T-helper 2 cell treated with Interferon-gamma antibody and Interleukin-4, amounts not matched to agents 5 μg/mL and 100 μg/mL, for 36 hours (primary cell): ENCODE measurements at places on chromosomes 2 and 18.

- no peak for DNase-seq
Observed at GRCh38 chr2:209472871-209473270, 49.0 kb downstream of the MAP2 start.

- DNase-seq: no peak
Observed at GRCh38 chr2:131557558-131558321, 30.1 kb downstream of the CCDC74A start.

- no peak for DNase-seq
Observed at GRCh38 chr2:40955635-40956034, 503.7 kb upstream of the SLC8A1 start.

DNA sequence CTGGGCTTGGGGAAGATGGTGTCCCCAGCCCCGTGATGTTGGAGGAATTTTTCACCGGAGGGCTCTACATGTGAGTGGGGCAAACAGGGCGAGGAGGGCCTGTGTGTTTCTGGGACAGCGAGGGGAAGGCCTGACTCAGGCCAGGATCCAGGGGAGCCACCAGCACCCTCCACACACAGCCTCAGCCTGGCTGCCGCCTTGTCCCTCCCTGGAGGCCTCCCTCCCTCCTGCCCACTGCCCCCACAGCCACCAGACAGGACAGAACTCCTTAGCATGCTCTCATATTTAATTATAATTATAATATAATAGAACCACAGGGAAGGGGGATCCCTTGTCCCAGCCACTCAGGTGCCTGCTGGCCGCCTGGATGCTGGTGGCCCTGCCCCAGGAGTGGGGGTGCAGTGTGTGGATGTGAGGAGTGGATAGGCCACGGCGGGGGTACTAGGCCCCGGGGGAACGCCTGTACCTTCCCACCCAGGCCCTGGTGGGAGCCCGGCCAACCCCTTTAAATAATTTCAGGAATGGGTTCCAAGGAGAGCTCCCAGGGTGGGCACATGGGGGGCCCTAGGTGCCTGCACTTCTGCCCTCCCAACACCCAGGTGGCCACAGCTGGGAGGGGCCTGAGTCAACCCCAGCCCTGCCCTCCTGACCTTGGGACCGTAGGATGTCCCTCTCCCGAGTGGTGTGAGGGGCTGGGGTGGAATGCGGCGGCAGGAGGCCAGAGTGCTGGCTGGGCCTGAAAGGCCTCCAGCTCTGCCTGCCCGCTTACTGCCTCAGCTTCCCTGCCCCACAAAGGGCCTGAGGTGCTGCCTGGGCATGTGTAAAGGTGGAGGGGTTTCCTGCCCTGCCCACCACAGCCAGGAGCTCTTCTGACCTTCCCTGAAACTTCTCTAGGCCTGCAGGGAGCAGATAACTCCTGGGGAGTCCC lies 8.8 kb downstream of the PDCD1 start:
- DNase-seq: no peak

DNA sequence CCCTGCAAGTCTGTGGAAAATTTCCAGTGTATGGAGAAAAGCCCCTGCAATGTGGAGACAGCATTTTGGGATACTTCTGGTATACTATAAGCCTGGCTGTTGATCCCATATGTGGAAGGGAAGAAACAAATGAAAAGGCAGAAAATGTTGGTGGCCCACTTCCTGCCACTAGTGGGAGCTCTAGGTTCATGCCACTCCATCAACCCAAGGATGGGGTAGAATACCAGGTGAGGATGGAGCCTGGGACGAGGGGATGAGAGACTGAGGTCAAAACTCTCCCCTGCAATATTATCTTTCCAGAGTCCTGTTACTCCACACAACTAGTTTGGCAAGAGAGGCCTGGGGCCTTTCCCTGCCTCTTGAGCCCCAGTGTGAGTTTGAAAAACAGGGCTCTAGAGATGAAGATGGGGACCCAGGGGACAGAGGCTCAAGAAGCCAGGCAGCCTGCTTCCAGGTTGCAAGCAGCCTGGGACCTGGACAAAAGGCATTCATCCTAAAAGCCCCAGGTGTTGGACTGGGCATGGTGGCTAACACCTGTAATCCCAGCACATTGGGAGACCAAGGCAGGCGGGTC lies 31.9 kb downstream of the BMP10 start:
- no peak for DNase-seq

- DNase-seq: no peak
Observed at GRCh38 chr2:207471261-207471660, 58.5 kb upstream of the CREB1 start.

DNA sequence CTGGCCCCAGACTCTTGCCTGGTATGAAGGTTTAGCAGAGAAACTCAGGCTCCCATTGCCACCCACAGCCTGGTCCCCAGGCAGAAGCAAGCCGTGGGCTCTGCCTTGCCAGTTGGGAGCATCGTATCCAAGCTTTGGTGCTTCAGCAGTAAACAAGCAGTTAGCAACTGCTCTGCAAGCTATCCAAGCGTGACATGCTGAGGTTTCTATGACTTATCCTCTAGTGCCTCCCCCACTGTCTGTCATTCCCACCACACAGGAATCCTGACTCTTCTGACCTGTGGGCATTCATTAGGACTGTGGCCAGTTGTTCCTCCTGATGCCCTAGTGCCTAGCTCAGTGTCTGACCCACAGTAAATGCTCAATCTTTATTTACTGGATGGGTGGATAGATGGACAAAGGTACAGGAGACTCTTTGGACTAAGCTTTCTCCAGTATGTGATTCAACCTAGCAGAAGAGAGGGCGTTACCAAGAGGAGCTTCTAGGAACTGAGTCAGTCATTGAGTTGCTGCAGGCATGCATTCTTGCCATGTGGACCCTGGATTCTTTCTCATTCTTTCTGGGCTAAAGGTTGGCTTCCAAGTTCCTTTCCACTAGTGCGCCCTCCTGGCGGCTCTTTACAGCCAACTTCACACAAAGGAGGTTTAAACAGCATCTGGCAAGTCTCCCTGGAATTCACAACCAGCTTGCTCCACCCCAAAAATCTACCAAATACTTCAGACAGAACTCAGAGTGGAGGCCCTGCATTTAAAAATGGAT lies 40.6 kb upstream of the MRPL19 start:
- DNase-seq: no peak

GRCh38 chr2:69095305-69095704 lies 82.3 kb downstream of the ANTXR1 start:
- no peak for DNase-seq

DNA sequence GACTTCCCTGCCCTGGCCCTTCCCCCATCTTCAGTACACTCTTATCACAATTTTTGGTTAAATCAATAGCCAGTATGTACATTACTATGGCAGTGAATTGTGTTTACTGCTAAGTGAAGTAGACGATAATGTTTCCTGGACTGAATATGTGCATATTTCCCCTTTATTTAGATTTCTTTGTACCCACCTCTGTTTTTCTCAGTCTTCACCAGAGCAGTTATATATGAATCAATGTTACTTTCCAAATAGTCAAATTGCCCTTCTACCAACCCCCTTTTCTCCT lies 97.1 kb upstream of the HS6ST1 start:
- no peak for DNase-seq

- no peak for DNase-seq
Observed at GRCh38 chr2:190443778-190444481, 35.8 kb downstream of the MFSD6 start.

- DNase-seq: no peak
Observed at GRCh38 chr18:3179430-3180089, 40.2 kb downstream of the MYOM1 start.

DNA sequence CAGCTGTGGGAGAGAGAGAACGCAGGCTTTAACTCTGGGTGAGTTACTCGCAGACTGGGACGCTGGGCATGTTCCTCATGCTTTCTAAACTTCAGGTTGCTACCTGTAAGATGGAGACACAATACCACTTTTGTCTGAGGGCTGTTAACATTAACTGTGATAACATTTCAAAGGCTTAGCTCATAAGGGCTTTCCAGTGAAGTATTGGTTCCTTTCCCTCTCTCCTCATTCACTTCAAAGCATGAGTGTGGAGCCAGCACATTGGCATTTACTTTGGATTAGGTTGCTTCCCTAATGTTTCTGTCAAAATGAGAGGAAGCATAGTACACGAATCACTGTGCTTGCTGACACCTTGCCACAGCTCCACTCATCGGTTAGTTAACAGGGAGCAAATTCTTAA lies 30.2 kb downstream of the INSIG2 start:
- no peak for DNase-seq

GRCh38 chr2:110124939-110125691 lies 9.5 kb upstream of the MALL start:
- no peak for DNase-seq

- no peak for DNase-seq
Observed at GRCh38 chr2:49251766-49252165, 97.5 kb upstream of the FSHR start.

- no peak for DNase-seq
Observed at GRCh38 chr2:112721819-112722522, 1.2 kb downstream of the NT5DC4 start.

- peak; percentile 35 for DNase-seq
Observed at GRCh38 chr2:134232868-134233727, 20.8 kb upstream of the MGAT5 start.

- peak; percentile 20 for DNase-seq
Observed at GRCh38 chr18:35407871-35408481, 30.8 kb upstream of the ZNF396 start.

DNA sequence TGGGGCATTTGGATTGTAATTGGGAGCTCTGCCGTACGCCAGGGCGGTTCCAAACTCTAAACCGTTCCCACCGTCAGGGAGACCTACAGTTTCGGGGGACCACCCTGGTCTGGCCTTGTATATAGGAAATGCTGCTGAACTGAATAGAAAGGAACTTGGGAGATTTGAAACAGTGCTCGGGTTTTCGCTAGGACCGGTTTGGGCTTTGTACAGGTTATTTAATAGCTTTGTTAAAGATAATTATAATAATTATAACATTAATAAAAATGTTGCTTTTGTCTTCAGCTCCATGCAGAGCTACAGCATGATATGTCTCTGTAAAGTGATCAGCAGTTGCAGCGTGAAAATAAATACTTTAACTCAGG lies 2.4 kb downstream of the SP5 start:
- DNase-seq: no peak

GRCh38 chr2:61978522-61978921 lies 73.0 kb downstream of the COMMD1 start:
- no peak for DNase-seq

DNA sequence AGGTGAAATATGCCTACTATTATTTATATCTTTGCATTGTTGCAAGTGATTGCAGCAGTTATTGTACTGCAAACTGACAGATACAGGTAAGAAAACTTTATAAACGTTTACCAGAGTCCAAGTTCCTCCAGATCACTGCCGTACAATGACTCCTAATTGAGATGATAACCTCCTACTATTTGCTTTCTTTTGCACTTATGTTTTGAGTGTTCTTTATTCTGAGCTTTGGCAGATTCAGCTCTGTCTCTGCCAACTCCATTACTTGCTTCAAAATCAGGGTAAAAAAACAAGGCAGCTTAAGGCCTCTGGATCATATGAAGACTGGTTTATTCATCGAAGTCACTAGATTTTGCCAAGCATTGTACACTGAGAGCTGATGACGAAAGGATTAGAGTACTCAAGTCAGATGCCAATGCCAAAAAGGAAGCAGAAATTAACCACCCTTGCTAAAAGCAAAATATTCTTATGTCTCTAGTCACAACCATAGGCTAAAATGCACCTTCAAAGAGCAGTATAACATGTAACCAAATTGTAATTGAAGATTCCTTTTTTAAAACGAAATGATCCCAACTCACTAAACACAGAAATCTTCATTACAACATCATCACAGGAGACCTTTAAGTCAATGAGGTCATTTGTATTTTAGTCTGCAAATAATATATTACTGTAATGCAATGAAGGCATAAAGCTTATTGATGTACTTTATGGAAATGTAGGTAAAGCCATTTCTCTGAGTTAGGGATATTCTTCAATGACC lies 10.5 kb upstream of the IKZF2 start:
- DNase-seq: no peak

DNA sequence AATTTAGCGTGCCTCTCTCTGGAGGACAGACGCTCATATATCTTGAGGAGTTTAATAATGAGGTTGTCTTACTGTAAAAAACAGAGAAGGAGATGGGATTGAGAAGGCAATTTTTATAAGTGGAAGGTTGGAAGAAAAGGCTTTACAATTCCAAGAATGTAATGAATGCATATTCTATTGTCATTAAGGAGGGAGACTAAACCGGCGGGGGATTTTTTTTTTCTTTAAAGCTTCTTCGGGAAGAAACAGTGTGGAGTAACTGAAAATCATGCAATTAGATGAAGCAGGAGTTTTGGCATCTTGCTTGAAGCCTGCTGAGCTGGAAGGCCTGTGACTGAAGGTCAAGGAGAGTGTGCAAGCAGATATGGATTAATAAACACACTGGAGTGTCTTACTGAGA lies 124.4 kb downstream of the HRH4 start:
- DNase-seq: no peak

DNA sequence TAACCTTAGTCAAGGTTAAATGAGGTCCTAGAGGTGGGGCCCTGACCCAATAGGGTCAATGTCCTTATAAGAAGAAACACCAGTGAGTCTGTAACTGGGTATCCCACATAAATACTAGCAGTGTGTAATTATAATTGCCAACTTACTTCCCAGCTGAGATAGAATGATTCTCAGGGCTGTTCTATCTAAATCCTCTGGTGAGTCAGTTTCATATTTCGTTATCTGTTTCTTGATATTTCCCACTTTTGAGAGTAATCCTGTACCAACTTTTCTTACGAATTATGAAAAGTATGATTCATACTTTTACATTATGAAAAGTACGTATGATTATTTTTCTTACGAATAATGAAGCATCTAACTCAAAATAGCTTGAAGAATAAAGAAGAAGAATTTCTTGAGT lies 546.8 kb upstream of the NETO1 start:
- no peak for DNase-seq

- no peak for DNase-seq
Observed at GRCh38 chr2:198525211-198525969, 721.0 kb downstream of the PLCL1 start.

- DNase-seq: no peak
Observed at GRCh38 chr2:35651688-35652323, 703.8 kb upstream of the CRIM1 start.

- no peak for DNase-seq
Observed at GRCh38 chr18:13183790-13184189, 34.8 kb upstream of the LDLRAD4 start.

- no peak for DNase-seq
Observed at GRCh38 chr18:23528580-23529472, 25.5 kb downstream of the RMC1 start.

DNA sequence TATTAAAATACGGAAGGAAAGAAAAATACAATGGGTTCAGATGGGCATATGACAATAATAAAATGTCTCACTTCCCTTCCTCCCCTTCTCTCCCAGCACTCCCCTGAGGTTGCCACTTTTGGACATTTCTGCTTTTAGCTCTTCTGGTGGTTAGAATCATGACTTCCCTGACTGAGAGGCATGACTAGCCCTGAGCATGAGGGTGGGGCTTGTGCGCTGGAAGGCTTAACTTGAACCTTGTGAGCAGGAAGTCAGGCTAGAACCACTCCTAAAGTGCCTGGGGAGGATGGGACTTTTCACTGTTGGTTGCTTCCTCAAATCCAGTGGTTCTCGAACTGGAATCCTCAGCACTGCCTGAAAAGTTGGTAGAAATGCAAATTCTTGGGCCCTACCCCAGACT lies 19.7 kb upstream of the ARHGAP25 start:
- no peak for DNase-seq
